Metanephros (tissue), 2 donors: ENCODE measurements at places on chromosomes 16 and 17. TPM values are rescaled to one million over a fixed set of nuclear protein-coding genes. Genes with fewer than 3 reads are reported as not detected.

The DNASE1L2 gene
- 1.3 TPM for total RNA-seq

The TMIGD1 gene
- total RNA-seq: not detected

The CD300LB gene
- 0.82 TPM for total RNA-seq

The MYLK3 gene
- total RNA-seq: 15.2 TPM

The CFAP119 gene
- total RNA-seq: 7.0 TPM

The IGF2BP1 gene
- 4.3 TPM for total RNA-seq

The TNK1 gene
- total RNA-seq: 5.5 TPM

The RHBDL3 gene
- total RNA-seq: 1.3 TPM

The CD79B gene
- 6.8 TPM for total RNA-seq

The GP1BA gene
- total RNA-seq: 0.88 TPM

The C17orf78 gene
- not detected for total RNA-seq

The CTRB2 gene
- not detected for total RNA-seq

The HOXB2 gene
- 39.4 TPM for total RNA-seq

The ZNF385C gene
- total RNA-seq: 1.5 TPM

The MYH13 gene
- 0.18 TPM for total RNA-seq

The MT1E gene
- total RNA-seq: 17.2 TPM

The PERCC1 gene
- not detected for total RNA-seq

The TUBB3 gene
- total RNA-seq: 12.0 TPM

The PPP1R1B gene
- total RNA-seq: 6.1 TPM

The SECTM1 gene
- 3.6 TPM for total RNA-seq

The TVP23A gene
- 6.2 TPM for total RNA-seq

The NPIPA8 gene
- 3.1 TPM for total RNA-seq

The NPIPB6 gene
- total RNA-seq: 2.4 TPM

The CSH1 gene
- not detected for total RNA-seq

The KRTAP2-3 gene
- total RNA-seq: not detected

The NPIPA2 gene
- not detected for total RNA-seq

The KRT27 gene
- not detected for total RNA-seq

The CCL3 gene
- 5.2 TPM for total RNA-seq

The DNAI2 gene
- total RNA-seq: not detected

The SLC6A2 gene
- total RNA-seq: 1.6 TPM
